ENCODE measurements at places on chromosomes 11 and 22. TPM values are rescaled to one million over a fixed set of nuclear protein-coding genes. Genes with fewer than 3 reads are reported as not detected.

HBG2 gene
- 2,538 TPM for polyA plus RNA-seq

DNA sequence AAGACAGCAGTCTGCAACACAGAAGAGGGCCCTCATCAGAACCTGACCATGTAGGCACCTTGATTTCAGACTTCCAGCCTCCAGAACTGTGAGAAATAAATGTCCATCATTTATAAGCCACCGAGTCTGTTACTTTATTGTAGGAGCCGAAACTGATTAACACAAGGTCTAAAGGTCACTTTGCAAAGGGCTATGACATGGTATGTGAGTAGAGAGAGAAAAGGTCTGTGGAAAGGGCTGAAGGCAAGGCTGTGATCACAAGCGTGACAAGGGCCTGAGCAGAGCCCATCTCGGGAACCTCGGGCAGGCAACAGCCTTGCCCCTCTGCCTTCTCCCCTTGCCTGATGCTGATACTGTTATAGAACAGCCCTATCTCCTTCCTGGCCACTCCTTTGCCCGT lies 73.4 kb upstream of the TEAD1 start:
- no peak for DNase-seq

SCO2 gene
- not detected for polyA plus RNA-seq

- DNase-seq = no peak
These were observed 12.6 kb downstream of the SERPIND1 start for GRCh38 chr22:20786536-20786979.

DNA sequence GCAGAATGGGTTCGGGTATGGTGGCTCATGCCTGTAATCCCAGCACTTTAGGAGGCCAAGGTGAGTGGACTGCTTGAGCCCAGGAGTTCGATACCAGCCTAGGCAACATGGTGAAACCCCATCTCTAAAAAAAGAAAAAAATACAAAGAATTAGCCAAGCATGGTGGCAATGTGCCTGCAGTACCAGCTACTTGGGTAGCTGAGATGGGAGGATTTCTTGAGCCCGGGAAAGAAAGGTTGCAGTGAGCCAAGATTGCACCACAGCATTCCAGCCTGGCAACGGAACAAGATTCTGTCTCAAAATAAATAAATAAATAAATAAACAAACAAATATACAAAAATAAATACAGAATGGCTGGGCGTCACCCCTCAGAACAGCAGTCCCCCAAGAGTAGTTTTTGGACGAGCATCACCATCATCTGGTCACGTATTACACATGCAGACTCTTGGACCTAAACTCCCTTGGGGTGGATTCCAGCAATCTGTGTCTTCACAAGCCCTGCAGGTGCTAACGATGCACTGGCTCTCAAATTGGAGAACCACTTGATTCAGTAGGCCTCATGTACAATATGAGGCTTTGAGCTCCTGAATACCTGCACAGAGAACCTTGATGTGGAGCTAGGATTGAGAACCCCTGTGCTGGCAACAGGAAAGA lies 33.5 kb downstream of the CLMP start:
- no peak for DNase-seq

GRCh38 chr11:92269021-92269420 lies 44.4 kb downstream of the FAT3 start:
- DNase-seq = no peak

DNA sequence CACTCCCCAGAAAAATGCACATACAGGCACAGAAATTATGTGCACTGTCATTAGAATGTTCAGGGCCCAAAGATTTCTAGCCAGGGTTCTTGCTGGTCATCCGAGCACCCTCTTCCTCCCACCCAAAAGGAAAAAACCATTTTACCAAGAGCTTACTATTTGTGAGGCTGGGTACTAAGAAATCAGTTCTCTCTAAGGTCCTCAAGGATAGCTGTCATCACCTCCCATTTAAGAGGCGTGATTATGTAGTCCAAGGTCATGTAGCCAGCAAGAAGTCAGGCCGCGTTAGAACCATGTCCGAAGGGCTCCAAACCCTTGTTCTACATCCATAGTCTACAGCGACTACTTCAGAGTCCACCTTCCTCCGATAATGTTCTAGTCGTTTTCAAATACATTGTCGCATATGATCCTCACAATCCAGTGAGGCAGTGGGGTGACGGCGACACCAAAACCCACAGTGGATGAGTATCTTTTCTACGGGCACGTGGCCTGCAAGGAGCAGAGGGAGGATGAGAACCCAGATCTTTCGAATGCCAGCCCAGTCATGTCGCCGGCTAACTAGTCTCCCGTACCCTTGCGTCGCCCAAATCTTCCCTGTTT lies 634 bp downstream of the TIMM8B start:
- no peak for DNase-seq

GRCh38 chr11:110766316-110766715 lies 54.1 kb upstream of the ARHGAP20 start:
- no peak for DNase-seq

- DNase-seq = no peak
These were observed 17.5 kb downstream of the PDGFD start for GRCh38 chr11:104146421-104146820.

MFRP gene
- polyA plus RNA-seq = not detected

DNA sequence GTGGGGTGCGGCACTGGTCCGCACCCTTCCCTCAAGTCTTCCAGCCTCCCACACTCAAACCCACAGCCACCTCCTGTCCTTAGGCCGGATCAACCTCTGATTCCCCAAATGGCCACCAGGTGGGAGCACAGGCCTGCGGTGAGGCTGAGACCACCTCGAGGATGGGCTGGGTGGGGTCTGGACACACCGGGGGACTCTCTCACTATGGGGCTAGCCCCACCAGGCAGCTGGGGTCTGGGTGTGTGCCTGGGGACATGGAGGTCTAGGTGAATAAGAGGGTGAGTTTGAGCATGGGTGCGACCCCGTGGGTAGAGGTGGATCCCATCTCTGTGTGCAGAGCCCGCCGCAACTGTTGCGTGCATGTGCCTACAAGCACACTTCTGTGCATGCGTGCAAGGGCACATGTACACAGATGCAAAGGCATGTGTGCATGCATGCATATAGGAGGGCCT lies 32.6 kb downstream of the MYO18B start:
- no peak for DNase-seq

DNA sequence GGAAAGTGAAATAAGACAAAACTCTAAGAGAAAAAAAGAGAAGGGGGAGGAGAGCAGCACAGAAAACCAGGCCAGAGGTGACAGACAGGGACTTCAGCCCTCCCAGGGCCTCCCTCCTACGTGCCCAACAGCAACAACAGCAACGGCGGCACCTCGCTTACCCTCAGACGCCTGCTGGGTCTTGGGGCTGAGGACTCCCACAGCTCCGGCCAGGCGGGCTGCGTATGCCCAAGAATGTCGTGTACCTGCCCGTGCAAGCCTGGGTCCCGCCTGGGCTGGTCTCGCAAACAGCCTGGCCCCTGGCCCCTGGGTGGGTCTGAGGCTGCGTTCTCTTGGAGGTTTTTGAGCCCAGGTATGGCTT lies 30.5 kb downstream of the ARAP1 start:
- no peak for DNase-seq

ELMOD1 gene
- 0.12 TPM for polyA plus RNA-seq

FREY1 gene
- 0.45 TPM for polyA plus RNA-seq

DNA sequence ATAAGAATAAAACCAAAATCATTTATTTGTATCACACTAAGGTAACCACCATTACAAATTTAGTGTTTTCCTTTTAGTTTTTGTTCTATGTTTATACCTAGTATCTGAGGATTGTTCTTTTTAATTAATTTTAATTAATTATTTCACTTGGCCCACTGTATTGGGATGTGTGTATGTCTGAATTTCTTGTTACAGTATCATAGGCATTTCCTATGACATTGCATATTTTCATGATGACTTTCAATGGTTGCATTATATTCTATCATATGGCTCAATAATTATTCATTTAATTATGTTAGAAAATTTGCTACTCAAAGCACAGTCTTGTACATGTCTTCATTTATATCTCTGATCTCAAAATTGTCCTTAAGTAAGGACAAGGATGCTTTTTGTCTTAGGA lies 41.0 kb downstream of the C11orf71 start:
- DNase-seq = no peak

HEPN1 gene
- 0.96 TPM for polyA plus RNA-seq

PGA5 gene
- polyA plus RNA-seq = not detected

DNA sequence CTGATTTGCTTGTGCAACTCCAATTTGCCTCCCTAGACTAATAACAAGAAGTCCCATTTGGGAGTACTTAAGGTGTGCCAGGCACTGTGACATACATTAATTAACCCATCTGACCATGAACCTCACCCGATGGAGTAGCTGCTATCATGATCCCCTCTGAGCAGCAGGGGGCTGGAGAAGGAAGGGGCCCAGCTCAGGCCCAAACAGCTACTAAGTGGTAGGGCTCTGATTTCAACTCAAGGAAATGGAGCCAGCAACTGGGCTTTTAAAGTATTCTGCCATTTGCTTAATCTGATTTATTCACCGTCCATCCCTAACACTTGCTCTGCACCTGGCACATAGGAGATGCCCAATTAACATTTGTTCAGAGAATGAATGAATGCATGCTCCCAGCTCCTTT lies 1.2 kb downstream of the CRYBB1 start:
- DNase-seq = no peak

DNA sequence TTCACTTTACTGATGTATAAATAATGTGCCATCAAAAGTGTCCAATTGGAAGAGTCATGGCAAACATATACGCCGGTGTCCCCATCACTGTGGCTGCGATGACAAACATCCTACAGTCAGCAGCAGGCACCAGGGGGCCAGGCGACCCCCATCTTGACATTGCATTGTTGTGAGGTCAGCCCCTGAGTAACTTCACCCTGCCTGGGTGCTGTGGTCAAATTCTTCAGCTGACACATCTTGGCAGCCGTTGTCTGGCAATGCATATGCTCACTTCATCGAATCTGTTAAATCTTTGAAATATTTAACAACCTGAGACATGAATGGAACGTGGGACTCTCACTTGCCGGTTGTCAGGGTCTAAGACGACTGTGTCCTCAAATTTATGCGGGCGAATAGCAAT lies 430.9 kb downstream of the BRD1 start:
- DNase-seq = no peak

FGF3 gene
- polyA plus RNA-seq = not detected

DNA sequence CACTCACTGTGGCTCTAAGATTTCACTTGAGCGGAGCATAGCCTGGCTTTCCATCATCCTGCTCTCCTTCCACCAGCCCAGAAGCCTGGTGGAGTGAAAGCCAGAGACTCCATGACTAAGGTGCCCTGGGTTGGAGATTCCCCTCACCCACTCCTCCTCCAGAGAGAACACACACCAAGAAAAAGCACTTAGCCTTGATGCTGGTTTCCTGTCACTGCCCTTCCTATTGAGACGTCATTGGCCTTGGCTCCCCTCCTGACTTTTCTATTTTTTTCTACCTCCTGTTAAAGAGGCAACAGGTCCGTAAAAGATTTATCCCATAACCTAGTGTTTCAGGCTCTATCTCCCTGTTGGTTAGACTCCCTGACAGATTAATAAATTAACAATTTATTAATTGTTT lies 38.5 kb upstream of the APLNR start:
- DNase-seq = no peak

DNA sequence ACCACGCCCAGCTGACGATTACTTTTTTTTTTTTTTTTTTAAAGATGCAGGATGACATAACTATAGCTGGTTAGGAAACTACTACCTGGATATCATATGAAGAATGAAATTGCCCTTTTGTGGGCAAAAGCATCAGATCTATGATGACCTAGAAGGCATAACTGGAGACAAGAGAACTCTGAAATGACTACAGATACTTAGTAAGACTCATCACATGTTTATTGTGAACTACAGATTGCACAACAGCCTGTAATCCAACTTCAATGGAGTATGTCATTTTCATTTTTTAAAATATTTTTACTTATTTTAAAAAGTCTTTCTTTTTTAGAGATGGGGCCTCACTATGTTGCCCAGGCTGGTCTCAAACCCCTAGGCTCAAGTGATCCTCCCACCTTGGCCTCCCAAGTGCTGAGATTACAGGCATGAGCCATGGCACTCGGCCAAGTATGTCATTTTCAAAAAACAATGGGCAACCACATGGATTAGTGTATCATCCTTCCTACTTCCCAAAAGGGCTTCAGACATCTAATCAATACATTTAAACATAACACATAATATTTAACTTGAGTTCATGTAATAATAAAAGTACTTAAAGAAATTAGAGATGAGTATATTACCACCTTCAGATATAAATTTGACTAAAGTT lies 3.3 kb downstream of the MTMR2 start:
- DNase-seq = no peak

NLRP10 gene
- polyA plus RNA-seq = not detected

- DNase-seq = no peak
These were observed 546 bp downstream of the DRAP1 start for GRCh38 chr11:65919573-65920371.

DNA sequence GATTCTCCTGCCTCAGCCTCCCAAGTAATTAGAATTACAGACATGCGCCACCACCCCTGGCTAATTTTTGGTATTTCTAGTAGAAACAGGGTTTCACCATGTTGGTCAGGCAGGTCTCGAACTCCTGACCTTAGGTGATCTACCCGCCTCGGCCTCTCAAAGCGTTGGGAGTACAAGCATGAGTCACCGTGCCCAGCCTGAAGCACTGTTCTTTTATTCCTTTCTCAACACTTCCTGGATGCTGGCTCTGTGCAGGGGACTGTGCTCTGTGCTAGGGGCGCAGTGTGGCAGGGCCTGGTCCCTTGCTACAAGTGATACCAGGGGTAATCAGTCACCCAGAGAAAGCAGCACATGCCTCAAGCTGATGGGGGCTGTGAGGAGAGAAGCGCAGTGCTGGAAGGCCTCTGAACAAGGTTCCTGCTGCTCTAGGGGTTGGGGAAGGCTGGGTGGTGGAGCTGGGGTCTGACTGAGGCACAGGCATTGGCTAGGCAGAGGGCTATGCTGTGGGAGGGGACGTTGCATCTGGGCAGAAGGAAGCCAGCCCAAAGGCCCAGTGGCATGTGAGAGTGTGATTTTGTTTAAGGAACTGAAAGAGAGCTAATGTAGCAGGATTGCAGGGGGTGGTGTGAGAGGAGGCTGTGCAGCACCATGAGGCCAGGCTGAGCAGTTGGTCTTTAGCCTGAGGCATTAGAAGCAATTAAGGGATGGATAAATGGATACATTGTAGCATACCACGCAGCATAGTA lies 42.5 kb downstream of the CABIN1 start:
- DNase-seq = no peak

CXCR5 gene
- polyA plus RNA-seq = not detected

GRCh38 chr11:86174101-86175046 lies 70.2 kb upstream of the EED start:
- no peak for DNase-seq

EXPH5 gene
- 4.0 TPM for polyA plus RNA-seq

GAL gene
- not detected for polyA plus RNA-seq

SCGB1C1 gene
- polyA plus RNA-seq = 1.3 TPM

DNA sequence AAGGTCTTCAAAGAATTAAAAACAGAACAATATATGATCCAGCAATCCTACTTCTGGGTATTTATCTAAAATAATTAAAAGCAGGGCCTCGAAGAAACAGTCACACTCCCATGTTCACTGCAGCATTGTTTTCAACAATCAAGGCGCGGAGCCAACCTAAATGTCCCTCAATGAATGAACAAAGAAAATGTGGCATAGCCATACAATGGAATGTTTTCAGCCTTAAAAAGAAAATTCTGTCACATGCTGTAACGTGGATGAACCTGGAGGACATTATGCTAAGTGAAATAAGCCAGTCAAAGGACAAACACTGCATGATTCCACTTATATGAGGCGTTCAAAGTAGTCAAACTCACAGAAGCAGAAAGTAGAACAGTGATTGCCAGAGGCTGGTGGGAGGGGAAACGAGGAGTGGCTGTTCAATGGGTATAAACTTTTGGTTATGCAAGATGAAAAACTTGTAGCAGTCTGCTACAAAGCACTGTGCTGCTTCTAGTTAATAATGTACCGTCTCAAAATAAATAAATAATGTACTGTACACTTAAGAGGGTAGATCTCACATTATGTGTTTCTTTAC lies 41.2 kb downstream of the SNX19 start:
- DNase-seq = no peak

GRCh38 chr11:47280860-47281259 lies 10.9 kb downstream of the MADD start:
- no peak for DNase-seq
